Osteoblast (primary cell): ENCODE measurements at places on chromosomes 13 and 19. TPM values are rescaled to one million over a fixed set of nuclear protein-coding genes. Genes with fewer than 3 reads are reported as not detected.
A peak's percentile ranks its signal among the peaks of the same experiment; 100 is the strongest.

DNA sequence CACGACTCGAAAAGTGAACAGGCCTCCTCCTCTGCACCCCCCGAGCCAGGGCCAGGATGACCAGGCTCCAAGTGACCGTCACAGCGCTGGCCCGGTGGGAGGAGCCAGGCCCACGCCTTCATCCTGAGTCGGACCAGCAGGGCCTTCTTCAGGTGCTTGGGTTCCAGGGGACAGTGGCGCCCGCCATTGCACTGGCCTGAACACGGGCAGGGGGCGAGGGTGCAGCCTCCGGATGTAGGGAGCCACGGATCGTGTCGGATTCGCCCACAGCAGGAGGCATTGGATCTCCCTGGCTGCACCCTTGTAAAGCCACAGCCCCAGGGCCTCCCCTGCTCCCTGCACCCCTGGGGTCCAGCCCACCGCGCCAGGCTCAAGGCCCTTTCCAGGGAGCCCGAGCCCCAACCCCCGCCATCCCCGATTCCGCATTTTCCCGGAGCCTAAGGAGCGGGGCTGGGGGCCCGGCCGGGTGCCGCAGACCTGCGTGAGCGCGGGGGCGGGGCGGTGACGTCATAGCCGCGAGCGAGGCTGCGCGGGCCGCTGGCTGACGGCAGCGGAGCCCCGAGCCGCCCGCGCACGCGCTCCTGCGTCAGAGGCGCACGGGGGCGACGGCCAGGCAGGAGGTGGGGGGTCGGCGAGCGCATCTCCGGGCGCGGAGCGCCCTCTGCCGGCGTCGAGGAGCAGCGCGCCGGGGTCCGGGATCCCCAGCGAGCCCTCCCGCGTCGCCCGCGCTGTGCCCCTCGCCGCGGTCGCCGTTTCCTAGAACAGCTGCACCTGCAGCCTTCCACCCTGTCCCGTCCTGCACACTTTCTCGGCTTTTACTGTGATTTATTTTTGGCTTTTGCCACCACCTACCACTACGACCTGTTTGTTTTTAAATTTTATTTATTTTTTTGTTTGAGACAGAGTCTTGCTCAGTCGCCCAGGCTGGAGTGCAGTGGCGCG, 1.5 kb upstream of the ATP5F1D start:
- DNase-seq, result peak; percentile 100

- DNase-seq, result peak; percentile 31
Observed at GRCh38 chr19:4445963-4446703, 11.5 kb downstream of the UBXN6 start.

IER2 gene
- 14.8 and 15.9 TPM in 2 replicates for total RNA-seq

GRCh38 chr13:63249411-63250187, 1834.0 kb upstream of the PCDH20 start:
- no peak for DNase-seq

GRCh38 chr13:111846391-111847159, 220.4 kb upstream of the SOX1 start:
- no peak for DNase-seq

DNA sequence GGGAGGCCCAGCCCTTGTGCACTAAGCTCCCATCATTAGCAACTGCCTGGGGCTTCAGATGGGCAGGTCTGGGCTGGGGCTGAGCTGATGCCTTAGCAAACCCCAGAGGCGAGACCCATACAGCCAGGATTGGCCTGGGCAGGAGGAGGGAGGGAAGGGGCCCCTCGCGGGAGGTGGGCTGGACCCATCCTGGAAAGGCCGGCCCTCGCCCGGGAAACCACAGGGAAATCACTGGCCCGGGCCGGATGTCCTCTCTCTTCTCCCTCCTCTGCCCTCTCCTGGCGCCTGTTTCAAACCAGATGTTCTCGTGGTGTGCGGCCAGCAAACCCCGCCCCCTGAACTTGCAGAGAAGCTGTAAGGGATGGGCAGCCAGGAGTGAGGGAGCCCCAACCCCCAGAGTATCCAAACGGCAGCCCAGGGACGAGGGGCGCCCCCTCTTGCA, 43.1 kb downstream of the TMEM255B start:
- peak; percentile 98 for DNase-seq

DNA sequence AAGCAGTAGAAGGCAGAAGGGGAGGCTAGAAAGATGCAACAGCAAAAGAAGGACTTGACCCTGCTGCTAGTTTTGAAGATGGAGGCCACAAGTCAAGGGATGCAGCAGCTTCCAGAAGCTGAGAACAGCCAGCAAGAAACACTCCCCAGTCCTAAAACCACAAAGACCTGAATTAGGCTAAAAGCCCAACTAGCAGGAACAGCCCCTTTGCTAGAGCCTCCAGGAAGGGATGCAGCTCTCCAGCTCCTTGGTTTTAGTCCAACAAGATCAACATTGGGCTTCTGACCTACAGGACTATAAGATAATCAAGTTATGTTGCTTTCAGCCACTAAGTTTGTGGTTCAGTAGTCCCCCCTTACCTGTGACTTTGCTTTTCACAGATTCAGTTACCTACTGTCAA, 10.5 kb upstream of the LATS2 start:
- DNase-seq, result no peak

GRCh38 chr19:48290401-48290770, 20.5 kb downstream of the ZNF114 start:
- peak; percentile 94 for DNase-seq

- no peak for DNase-seq
Observed at GRCh38 chr13:86976521-86977324, 694.4 kb upstream of the SLITRK5 start.

DNA sequence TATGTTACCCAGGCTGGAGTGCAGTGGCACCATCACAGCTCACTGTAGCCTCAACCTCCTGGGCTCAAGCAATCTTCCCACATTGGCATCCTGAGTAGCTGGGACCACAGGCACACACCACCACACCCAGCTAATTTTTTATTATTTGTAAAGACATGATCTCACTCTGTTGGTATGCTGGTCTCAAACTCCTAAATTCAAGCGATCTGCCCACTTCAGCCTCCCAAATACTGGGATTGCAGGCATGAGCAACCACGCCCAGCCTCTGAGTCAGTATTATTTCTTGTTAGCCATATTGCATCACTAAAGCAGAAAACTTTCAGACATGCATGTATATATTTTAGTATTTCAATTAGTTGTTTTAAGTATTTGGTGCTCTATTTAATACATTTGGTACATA, 376.4 kb downstream of the GPC6 start:
- peak; percentile 78 for DNase-seq

DNA sequence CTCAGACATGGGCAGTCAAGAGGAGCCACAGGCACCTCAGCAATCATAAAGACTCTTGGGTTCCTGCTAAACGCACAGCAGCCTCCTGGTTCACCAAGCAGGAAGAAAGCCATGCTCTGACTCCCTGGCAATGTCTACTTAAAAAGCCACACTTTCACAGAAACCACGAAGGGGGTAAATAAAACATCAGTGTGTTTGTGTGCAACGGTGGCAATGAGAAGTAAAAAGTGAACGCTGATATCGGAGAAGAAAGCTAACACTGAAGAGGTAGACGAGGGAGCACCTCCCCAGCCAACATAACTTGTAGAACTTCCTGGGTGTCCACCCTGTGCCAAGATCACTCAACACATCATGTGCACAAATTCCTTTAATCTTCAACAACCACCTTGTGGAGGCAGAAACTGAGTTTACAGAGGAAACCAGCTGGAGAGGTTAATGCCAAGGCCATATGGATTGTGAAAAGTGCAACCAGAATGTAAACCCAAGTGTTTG, 30.2 kb downstream of the HSPH1 start:
- DNase-seq, result no peak

DNA sequence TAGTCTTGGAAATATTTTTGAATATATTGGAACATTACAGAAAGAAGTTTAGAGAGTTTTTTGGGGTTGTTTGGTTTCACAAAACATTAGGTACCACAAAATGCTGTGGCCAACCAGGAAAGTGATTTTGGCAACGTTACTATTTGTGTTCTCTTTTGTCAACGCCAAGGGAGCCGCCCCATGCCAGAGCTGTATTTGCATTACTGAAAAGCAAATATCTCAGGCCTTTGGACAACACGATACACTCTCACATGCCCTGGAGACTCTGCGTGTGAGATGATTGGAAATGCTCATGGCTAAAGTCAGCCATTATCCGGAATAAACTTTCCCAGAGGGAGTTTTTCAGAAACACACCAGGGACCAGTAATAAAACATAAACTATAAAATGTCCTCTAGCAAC, 324.6 kb downstream of the SHISA2 start:
- no peak for DNase-seq

MBD3L3 gene
- total RNA-seq, result not detected in 2 replicates
